ENCODE measurements at places on chromosomes 3 and 15.

DNA sequence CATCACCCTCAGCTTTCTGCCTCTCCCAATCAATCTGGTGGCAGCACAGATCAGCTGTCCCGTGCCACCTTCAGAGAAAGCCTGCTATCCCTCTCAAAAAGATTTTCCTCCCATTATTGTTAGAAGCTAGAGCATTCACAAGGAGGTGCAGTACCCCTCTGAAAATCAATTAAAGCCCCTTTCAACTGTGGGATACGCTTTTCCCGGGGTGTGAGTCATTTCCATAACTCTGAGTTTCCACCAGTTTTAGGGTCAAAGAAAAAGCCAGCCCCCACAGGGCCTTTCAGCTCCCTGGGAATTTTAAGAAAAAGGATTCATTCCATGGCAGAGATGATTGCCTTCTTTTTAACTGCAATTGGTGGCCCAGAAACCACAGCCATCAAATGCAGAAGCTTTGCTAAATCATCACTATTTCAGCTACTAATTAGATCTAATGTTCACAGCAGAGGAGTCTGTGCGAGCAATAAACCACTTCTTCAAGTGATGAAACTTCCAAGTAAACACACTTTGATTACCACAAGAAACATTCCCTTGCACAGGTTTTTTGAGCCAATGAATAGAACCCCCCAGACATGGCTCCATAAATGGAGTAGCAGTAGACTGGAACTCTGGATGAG, 270.0 kb upstream of the TPRG1 start:
- DNase-seq: no peak

GRCh38 chr3:70737666-70738290, 425.3 kb upstream of the MDFIC2 start:
- DNase-seq: no peak

DNA sequence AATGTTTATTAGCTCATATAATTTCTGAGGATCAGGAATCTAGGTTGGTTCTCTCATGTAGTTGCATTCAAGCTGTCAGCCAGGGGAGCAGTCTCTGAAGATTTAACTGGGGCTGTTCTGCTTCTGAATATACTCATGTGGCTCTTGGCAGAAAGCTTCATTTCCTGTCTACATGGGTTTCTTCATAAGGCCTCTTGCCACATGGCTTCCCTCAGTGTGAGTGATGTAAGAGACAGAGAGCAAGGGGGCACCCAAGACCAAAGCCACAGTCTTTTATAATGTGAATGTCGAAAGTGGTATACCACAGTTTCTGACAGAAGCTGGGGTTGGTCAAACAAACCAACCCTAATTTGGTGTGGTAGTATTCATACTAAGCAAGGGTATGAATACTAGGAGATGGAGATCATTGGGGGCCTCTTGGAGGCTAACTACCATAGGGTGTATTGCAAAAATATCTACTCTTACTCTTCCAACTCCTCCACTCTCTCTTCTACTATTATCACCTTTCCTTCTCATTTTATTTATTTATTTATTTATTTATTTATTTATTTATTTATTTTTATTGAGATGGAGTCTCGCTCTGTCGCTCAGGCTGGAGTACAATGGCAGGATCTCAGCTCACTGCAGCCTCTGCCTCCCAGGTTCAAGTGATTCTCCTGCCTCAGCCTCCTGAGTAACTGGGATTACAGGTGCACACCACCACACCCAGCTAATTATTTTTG, 123.8 kb downstream of the B3GALNT1 start:
- DNase-seq: no peak

GRCh38 chr3:10249833-10250232, 1.6 kb downstream of the TATDN2 start:
- DNase-seq: no peak

- DNase-seq: no peak
Measured at GRCh38 chr3:98188545-98188944, 22.0 kb downstream of the OR5H15 start.

DNA sequence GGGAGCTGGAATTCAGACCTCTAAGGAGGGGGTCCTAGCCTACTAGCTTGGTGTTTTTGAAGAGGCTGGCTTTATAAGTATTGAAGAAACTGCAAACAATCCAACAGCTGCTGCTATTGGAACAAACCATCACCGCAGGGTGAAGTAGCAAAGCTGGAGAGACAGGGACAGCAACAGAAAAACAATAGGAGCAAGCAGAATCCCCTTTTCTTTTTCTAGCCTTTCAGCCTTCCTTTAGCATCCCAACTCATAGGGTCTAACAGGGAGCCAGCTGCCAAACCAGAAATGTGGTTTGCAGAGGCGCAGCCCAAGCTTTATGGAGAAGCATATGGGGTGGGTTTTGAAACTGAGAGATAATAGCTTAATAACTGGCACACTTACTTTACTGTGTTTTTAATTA, 106.2 kb upstream of the CHMP2B start:
- DNase-seq: no peak

DNA sequence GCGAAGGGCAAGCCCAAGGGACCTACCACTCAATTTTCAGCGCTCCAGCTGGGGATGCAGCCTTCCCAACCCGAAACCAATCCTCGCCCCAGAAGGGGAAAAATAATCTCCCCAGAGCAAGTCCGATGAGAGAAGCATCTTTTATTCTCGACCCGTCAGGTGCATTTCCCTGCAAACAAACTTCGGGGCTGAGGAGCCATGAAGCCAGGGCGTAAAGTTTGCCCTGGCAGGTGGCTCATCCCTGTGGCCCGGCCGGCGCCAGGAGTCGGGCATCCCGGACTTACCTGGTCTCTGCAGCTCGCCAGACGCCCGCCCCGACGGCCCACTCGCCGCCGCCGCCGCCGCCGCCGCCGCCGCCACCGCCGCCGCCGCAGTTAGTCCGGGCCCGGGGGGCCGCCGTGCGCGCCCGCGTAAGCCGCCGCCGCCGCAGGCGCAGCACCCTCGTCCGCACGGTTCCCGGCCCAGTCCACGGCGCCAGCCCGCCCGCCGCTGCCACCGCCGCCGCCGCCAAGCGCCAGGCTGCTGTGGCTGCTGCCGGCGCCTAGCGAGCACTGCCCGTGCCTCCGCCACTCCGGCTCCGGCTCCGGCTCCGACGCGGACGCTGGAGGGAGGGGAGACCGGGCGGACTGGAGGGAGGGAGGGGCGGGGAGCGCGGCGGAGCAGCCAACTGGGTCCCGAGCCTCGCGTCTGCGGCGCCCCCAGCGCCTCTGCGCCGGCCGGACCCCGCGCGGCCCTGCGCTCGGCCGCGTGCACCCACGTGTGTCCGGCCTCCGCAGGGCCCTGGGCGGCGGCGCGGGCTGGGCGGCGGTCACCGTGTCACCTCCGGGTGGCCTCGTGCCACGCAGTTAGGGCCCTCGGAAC, at the start of gene CNTN3:
Gene CNTN3, minus strand, starts transcription at position 553 of the 861 bp plus-strand sequence. CDS start 93,547 bp downstream, outside the sequence.
- DNase-seq: no peak

DNA sequence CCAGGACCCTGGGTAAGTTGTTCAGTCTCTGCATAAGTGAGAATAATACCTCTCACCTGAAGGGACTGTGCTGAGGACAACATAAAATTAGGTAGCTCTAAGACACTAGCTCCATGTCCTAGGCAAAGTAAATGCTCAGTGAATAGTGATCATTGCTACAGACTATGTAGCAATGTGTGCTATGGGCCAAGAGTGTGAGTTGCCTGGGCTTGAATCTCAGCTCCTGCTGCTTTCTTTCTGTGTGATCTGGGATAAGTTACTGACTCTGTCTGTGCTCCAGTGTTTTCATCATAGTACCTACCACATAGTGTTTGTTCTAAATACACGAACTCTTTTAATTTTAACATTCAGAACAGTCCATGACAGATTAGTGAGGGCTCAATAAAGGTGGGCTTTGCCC, 81.1 kb upstream of the MFGE8 start:
- DNase-seq: no peak

DNA sequence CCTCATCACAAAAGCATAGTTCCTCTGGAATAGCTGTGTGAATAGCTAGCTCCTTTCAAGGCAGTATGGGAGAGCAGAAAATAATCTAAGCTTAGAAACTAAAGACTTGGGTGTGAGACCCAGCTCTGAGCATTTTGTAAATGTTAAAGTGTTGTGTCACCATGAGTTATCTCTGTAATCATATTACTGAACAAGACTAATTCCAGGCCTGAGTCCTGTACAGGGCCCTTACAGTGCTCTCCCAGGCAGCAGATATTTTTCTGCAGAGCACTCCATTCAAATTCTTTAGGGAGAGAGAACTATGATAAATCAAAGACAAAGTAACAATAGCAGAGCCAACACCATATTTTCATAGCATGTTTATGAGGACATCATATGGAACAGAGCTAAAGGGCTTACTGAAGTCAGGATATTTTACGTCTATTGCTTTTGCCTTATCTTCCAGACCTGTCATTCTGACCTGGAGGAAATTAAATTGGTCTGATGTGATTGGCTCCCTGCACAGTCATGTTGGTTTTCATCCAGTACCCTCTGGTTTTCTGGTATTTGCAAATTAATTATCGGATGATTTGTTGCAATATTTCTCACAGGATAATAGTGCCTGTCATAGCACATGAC, 172.6 kb upstream of the PPP2R3A start:
- no peak for DNase-seq

- DNase-seq: no peak
Measured at GRCh38 chr3:98449606-98450193, 13.3 kb upstream of the OR5K1 start.

GRCh38 chr3:102237181-102237580, 197.6 kb upstream of the ZPLD1 start:
- DNase-seq: no peak

- DNase-seq: no peak
Measured at GRCh38 chr3:76370749-76371520, 585.6 kb upstream of the ZNF717 start.

- DNase-seq: no peak
Measured at GRCh38 chr3:170309046-170309445, 48.5 kb upstream of the SKIL start.

DNA sequence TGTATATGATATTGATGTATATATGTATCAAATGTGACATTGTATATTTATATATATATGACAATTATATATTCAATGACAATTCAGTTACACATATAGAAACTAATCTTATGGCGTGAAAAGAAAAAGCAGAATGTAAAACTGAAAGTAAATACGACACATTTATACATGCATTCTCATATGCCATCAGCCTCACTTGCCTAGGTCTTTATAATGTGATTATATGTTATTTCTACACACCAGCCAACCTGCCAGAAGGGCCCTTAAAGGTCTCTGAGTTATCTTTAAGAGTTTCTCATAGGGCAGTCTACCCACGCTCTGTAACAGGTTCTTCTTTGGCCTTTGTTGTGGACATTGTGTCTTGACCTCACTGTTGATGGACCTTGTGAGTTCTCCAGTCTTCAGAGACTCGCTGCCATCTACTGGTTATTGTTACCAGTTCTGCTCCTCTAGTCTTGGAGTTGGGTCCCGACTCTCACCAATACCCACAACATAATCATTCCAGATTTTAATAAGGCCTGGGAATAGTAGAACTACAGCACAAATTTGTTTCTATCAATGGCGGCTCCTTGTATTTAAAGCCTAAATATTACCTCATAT, 371.5 kb upstream of the GOLIM4 start:
- no peak for DNase-seq

- no peak for DNase-seq
Measured at GRCh38 chr3:152445212-152445611, 176.5 kb downstream of the MBNL1 start.

DNA sequence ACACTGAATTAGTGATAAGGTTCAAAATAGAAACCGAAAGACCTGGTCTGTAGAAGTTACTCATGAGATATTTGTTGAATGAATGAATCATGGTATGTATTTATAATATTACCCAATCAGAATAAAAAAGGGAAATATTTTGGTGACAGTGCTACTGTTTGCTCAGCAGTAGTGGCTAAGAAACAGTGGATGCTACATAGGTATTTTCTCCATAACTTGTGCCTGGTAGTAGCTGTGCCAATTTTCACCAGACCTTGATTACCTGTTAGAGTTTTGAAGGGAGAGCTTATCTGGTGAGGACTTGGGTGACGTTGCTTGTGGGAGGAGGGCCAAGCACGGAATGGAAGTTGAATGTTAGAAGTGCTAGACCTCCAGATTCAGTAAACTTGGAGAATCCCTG, 14.3 kb downstream of the LIMD1 start:
- DNase-seq: no peak

DNA sequence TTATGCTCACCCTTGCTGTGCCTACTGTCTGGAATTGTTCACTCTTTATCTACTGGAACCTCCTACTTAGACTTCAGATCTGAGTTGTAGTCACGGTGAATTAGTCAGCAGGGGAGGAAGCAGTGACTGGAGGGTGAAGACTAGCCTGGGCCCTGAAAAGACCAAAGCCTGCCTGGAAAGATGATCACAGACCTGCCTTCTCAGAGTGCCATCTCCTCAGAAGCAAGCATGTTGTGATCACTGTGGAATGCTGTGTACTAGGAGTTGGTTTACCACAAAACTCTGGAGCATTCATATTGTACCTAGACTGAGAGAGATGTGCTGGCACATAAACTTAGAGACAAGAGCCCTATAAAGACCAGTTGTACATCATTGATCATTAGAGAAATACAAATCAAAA, 100.7 kb upstream of the SCN10A start:
- no peak for DNase-seq

GRCh38 chr3:14156843-14157561, 21.4 kb downstream of the XPC start:
- no peak for DNase-seq

GRCh38 chr3:32685543-32686185, 676 bp downstream of the CNOT10 start:
- no peak for DNase-seq

GRCh38 chr3:127320529-127321121, 32.8 kb upstream of the PRR20G start:
- no peak for DNase-seq

DNA sequence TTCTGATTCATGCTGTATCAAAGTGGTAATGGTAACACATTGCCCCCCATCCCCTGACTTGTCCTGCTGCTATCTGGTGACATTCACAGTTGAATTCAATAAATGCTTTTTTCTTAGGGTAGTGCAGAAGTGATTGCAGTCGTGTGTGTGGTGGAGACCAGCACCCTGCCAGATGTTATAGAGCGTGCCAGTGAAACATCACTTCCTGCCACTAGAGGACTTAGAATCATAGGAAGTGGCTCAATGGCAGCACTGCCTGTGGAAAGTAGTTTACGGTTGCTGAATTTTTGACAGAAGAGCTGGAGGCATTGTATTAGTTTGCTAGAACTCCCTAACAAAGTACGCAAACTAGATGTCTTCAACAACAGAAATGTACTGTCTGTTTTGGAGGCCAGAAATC, 37.4 kb upstream of the P2RY12 start:
- DNase-seq: no peak

Data from stimulated activated CD8-positive, alpha-beta memory T cell treated with anti-CD3 and anti-CD28 coated beads, Interleukin-4, amount 100 ng/mL, for 48 hours (primary cell).